HFFc6 (cell line): ENCODE measurements at places on chromosomes 7 and 10.
A peak's percentile ranks its signal among the peaks of the same experiment; 100 is the strongest.

- DNase-seq = peak; percentile 3
These were observed 89.9 kb downstream of the ZNF277 start for GRCh38 chr7:112296432-112296831.

- DNase-seq = no peak
These were observed 314.9 kb downstream of the RPS24 start for GRCh38 chr10:78348411-78349164.

- DNase-seq = peak; percentile 100
These were observed 44.4 kb downstream of the MYPN start for GRCh38 chr10:68153473-68154210.

DNA sequence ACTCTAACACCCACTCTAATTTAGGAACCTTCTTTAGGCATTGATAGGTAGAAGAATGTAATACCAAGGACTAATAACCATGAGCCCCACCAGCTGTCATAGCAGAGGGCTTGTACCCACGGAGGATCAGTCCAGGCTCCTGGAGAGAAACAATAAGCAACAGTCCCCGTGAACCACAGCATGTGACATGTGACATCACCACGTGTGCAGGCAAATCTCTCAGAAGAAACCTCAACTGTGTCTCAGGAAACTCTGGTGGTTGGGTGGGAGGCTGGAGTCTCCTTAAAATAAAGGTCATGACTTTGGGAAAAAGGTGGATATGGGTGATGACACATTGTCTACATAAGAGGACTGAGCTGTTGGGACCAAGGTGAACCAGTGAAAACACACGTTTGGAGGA is 653.9 kb upstream of the FOXK1 start:
- DNase-seq = no peak

DNA sequence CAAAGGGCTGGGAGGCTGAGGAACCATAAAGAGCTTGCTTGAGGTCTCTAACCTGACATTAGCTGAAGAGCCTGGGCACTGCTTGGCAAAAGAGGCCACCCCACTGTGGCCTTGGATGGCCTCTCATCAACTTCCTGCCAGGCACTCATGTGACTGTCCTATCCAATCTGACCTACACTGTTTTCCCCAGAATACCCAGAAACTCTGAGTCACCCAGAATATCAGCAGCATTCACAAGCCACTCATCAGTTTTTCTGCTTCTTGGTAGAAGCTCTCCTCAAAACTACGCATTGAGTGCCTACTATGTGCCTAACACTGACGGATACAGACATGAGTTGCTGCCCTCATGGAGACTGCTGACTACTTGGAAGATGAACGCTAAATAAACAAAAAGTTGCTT is 4.1 kb upstream of the NT5C2 start:
- peak; percentile 79 for DNase-seq

DNA sequence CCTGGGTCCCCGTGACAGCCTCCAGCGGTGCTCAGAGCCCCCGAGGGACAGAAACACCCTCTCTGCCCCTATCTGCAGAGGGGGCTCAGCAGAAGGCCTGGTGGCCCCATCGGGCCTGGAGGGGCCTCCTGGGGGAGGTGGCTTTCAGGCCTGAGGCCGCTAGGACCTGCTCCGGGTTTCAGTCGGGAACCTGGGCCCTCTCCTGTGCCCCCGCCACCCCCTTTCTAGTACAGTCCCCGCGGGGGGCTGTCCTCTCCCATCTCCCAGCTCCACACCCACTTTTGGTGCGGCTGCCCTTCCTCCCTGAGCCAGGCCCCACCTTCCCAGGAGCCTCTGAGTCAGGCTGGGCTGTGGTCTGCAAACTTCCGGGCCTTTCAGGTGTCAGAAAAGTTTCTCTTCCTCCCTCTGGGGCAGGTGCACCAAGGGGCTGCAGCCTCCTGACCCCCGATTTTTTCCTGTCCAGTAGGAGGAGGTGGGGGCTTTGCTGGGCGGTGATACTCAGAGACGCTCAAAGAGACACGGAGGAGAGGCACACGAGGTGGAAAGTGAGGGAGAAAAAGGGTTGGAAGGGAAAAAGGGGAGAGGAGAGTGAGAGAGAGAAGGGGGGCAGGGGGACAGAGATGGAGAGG is 692 bp downstream of the CARD11 start:
- DNase-seq = no peak

- no peak for DNase-seq
These were observed 25.0 kb upstream of the PCBD1 start for GRCh38 chr10:70913191-70913892.

DNA sequence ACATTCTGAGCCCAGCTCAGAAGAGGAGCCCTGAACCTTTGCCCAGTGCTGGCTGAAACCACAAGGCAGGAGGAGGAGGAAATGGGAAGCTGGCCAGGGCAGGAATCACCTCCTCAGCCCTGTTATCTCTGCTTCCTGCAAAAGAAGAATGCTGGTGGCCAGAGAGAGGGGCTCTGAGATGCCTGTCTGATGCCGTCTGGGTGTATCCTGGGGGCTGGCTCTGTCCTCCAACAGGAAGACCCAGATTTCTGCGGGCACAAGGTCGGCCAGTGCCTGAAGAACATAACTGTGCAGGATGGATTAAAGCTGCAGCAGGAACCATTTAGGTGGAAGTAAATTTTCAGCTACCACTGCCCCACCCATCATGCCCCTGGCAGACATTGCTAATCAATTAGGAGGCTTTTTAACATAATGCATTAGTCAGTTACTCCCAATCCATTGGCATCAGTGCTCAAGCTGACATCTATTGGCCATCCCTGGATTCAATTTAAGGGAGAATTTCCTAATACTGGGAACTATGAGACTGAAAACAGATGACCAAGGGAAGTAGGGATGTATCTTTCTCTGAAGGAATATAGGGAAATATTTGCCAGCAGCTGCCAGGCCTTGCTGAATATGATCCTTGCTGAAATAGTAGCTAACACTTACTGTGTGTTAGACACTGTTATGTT is 67.7 kb downstream of the COL13A1 start:
- peak; percentile 76 for DNase-seq

- DNase-seq = no peak
These were observed 8.1 kb downstream of the TASOR2 start for GRCh38 chr10:5692461-5693358.

DNA sequence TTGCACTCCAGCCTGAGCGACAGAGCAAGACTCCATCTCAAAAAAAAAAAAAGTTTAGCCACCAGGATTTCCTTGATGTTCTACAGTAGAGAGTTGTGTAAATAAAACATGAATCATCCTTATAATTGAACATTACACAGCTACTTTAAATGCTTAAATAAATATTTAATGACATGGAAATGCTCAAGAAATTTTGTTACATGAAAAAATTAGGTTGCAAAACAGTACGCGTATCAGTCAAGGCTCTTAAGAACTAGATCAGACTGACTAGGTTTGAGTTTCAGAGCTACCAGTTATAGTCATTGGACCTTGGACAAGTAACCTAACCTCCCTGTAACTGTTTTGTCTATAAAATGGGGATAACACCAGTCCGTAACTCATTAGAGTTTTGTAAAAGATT is 38.7 kb upstream of the GSAP start:
- DNase-seq = no peak

DNA sequence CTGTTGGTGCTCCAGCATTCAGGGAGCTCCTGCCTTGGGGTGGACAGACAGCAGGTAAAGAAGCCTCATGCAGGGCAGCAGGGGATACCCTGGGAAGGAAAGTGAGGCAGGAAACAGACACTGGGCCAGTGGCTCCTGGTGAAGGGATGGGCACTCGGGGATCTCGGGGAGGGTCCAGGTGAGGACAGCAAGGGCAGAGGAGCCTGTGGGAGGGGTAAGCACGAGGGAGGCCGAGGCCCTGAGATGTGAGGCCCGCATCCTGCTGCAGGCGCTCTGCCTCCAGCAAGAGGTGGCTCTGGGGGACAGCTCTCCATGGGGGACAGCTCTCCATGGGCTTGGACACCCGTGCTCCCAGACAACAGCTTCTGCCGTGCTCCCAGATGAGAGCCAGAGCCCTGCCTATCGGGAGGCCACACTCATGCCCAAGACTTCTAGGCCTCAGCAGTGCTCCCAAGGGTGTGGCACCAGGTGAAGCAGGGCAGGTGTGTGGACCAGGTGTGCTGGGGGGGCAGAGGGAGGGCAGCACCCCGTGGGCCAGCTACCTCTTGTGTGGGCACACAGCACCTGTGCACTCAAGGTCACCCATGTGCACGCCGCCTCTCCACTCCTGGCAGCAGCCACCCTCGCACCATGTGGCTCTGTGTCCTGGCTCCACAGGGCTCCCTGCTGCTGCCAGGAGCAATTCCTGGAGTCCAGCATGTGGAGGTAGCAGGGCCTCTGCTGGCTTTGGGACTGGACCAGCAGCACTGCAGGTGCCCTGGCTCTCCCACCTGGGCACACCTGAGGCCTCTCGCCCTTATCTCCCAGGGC is 93.6 kb upstream of the INSIG1 start:
- DNase-seq = no peak

GRCh38 chr7:96361116-96361857 is 39.4 kb upstream of the SLC25A13 start:
- no peak for DNase-seq

DNA sequence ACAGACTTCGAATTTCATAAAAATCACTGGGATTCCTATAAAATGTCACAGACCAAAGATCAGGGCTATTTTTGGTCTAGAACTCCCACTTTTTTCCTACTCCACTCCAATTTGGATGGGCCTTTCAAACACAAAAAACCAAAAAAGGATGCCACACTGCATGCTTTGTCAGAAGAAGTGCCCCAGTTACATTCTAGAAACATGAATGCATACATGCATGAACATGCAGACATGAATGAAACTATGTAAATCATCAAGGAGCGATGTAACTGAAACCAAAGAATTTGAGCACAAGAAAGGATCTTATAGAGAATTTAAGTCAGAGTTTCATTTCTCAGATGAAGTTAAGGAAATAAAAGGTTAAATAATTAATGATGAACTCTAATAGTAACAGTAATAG is 31.8 kb upstream of the FAM133B start:
- no peak for DNase-seq

DNA sequence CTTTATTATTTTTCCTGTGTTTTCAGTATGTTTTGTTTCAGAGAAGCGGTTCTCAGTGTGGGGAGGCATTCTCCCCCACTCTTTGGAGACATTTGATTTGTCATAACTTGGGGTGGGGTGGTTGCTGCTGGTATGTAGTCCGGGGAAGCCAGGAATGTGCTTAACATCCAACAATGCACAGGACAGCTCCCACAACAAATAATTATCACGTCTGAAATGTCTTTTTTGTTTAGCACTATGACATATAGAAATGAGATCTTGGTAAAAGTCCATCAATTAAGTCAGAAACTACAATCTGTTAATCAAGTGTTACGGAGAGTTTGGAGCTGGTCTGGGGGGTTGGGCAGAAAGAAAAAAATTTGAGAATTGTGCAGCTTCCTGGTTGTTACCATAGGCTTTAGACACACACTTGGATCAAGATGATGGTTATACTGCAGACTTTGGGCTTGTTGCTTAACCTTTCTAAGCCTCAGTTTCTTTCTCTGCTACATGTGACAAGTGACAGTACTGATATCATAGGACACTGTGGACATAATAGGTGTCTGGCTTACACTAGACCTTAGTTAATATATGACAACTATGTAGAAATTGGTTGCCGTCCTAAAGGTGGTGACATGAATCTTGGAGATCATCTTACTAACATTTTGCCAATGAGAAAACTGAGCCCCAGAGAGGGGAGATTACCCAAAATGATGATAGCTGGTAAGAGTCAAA is 113.7 kb downstream of the LRMDA start:
- DNase-seq = no peak

- peak; percentile 40 for DNase-seq
These were observed 22.2 kb downstream of the FAM20C start for GRCh38 chr7:214410-215212.

DNA sequence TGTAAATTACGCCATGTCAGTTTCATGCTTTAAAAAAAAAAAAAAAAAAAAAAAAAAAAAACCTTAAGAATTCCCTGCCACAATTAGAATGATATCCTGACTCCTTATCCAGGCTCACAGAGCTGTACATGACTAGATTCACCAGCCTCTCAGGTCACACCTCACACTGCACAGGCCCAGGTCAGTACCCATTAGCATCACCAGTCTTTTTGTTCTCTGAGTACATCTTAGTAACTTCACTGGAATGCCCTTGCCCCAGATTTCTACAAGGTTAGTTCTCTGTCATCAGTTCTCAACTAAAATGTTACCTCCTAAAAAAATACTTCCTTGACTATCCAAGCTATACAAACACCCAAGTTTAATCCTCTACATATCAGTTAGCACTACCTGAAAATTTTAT is 211.0 kb downstream of the LRRN3 start:
- peak; percentile 37 for DNase-seq

DNA sequence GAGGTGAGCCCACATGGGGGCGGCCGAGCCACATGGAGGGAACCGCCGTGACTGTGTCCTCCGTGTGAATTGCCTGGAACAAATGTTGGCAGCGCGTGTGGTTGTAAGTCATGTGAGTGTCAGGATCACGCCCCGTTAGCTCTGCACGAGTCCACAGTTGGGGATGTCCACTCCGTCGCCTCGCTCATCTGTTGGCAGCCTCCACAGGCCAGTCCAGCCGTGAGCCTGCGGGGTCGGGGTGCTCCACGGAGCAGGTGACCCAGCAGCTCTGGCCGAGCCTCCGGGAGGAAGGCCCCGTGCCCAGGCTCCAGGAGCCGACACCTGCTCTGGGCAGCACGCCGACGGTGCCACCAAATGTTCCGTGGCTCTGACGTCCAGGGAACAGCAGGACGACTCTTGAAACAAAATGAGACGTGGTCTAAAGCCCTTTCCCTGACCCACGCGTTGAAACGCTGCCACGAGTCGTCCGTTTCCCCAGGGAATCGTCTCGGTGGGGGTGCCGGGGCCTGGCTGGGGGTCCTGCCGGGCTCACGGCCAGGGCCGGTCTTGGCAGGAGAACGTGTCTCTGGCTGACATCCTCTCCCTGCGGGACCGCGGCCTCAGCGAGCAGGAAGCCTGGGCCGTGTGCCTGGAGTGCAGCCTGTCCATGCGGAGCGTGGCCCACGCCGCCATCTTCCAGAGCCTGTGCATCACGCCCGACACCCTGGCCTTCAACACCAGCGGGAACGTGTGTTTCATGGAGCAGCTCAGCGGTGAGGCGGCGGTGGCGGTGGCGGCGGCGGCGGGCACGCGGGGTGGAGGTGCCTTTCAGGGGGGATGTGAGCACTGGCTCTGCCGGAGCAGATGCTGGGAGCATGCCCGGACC is 7.0 kb downstream of the KNDC1 start:
- DNase-seq = no peak

DNA sequence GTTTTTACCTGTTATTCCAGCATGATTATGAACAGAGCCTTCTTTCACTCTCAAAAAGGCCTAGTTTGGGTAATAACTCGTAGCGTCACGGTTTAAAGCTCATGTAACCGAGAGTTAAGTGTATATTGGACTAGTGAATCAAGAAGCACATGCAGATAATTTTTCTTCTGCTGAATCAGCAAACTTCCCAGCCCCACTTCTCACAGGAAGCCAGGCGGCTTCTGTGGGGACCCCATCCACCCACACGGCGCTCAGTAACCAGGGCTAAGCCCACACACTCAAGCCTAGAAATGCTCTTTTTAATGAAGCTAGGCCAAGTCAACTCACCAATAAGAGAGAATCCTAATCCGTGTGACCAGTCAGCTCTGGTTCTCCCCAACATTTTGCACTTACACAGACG is 191.2 kb upstream of the MGMT start:
- DNase-seq = no peak

GRCh38 chr7:25789701-25790640 is 362.0 kb upstream of the NFE2L3 start:
- DNase-seq = no peak
